ENCODE measurements at places on chromosomes 6 and 20. TPM values are rescaled to one million over a fixed set of nuclear protein-coding genes. Genes with fewer than 3 reads are reported as not detected.

The PAK5 gene
- total RNA-seq, result not detected

The CBLN4 gene
- not detected for total RNA-seq

The PPP1R16B gene
- 4.4 TPM for total RNA-seq

The CALHM6 gene
- 5.6 TPM for total RNA-seq

The CTAGE9 gene
- total RNA-seq, result not detected
